IMR-90 (cell line): ENCODE measurements at places on chromosomes 5 and 9.

DNA sequence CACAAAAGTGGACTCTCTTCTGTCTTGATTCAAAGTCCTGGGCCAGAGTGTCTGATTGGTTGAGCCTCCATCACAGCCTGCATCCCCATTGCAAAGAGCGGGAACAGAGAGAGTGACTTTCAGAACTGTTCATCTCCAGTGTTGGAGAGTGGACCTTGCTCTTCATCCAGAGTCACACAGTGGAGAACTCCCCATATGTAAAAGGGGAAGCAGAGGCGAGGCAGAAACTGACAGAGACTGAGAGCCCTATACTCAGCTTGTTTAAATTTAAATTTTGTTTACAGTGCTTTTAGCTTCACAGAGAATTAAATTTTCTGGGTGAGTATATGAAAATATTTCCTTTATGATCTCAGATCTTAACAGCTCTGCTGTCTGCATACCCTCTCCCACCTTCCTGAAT lies 70.0 kb upstream of the SSBP2 start:
- no peak for DNase-seq

- no peak for DNase-seq
Measured at GRCh38 chr5:66993882-66994281, 202.7 kb downstream of the CD180 start.

DNA sequence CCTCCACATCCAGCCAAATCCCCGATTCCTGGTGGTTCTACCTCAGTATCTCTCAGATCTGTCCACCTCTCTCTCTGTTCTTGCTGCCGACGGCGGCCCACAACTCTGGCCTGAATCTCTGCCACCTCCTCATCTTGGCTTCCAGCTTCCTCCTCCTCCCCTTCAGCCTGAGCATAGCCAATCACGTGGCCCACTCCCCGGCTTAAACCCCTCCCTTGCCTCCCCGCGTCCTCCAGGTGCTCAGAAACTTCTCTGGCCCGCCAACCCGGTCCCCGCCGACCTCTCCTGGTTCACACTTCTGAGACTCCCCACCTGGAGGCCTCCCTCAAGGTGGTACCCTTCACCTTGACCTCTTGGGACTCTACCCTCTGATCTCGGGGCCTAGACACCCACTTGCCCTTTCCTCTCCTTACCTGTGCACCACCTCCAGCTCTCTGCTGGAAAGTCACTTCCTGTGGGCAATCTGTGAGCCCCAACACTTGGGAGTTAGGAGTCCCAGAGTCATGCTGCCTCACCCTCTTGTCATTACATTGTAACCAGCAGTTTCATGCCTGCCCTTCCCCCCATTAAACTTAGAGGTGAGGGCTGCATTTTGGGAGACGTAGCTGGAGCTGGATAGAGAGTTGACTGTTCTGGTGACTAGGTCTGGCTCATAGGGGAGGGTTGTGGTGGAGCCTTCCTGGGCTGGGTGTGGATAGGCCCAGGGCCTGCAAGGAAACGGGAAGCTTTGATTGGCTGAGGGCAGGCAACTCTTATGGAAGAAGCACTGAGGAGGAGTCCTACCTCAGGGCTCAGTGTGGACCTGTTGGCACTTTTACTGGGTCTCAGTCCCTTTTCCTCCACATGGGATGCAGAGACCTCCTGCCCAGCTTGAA lies 4.5 kb upstream of the SET start:
- peak; percentile 76 for DNase-seq

GRCh38 chr9:79687131-79687447 lies 115.3 kb downstream of the TLE4 start:
- DNase-seq: no peak

GRCh38 chr5:6718718-6719117 lies 5.5 kb downstream of the TENT4A start:
- no peak for DNase-seq

- no peak for DNase-seq
Measured at GRCh38 chr9:21969011-21969940, 24.9 kb downstream of the CDKN2A start.

DNA sequence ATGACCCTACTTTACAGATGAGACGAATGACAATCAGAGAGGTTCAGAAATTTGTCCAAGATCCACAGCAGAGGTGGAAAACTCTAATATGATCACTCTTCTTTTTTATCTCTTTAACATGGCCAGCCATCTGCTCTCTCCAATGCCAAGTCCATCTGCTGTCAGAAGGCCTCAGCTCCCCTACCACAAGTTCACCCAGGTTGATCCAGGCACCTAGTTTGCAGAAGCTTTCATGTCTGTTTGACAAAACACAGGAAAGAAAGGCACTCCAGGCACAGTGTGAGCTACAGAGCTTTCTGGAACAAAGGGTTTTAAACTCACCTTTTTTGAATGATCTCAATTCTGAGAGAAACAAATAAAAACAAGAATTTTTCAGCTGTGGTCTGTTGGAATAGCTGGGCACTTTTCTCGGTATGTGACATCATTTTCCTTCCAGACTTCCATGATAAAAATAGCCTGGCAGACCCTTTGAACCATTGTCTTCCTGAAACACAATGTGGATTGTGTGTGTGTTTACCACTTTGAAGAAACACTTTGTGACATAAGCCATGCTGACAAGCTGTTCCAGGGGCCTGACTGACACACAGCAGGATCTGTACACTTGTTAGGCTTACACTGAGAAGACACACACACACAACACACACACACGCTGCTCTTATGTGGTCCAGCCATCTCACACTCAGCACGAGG lies 214.3 kb downstream of the AGTPBP1 start:
- DNase-seq: no peak
